Activated T-cell treated with anti-CD3 and anti-CD28 coated beads, Interleukin-2, amount 50 U/mL, for 72 hours (primary cell): ENCODE measurements at places on chromosomes 16 and 17. TPM values are rescaled to one million over a fixed set of nuclear protein-coding genes. Genes with fewer than 3 reads are reported as not detected.

- H3K36me3 ChIP-seq: peaks cover 6% of the 10 kb centered on the region
- H3K27ac ChIP-seq: no peak overlapping the region
- no peak overlapping the region for H3K4me3 ChIP-seq
- DNase-seq: no peak
- H3K27me3 ChIP-seq: no peaks in the 10 kb centered on the region
Measured at GRCh38 chr17:16945663-16946218, 26.2 kb downstream of the TNFRSF13B start.

GRCh38 chr16:51755039-51755501, 604.0 kb upstream of the SALL1 start:
- no peaks in the 10 kb centered on the region for H3K27me3 ChIP-seq
- no peaks in the 10 kb centered on the region for H3K4me1 ChIP-seq
- no peak for DNase-seq
- H3K27ac ChIP-seq: no peak overlapping the region
- no peak overlapping the region for H3K4me3 ChIP-seq
- no peaks in the 10 kb centered on the region for H3K36me3 ChIP-seq

DNA sequence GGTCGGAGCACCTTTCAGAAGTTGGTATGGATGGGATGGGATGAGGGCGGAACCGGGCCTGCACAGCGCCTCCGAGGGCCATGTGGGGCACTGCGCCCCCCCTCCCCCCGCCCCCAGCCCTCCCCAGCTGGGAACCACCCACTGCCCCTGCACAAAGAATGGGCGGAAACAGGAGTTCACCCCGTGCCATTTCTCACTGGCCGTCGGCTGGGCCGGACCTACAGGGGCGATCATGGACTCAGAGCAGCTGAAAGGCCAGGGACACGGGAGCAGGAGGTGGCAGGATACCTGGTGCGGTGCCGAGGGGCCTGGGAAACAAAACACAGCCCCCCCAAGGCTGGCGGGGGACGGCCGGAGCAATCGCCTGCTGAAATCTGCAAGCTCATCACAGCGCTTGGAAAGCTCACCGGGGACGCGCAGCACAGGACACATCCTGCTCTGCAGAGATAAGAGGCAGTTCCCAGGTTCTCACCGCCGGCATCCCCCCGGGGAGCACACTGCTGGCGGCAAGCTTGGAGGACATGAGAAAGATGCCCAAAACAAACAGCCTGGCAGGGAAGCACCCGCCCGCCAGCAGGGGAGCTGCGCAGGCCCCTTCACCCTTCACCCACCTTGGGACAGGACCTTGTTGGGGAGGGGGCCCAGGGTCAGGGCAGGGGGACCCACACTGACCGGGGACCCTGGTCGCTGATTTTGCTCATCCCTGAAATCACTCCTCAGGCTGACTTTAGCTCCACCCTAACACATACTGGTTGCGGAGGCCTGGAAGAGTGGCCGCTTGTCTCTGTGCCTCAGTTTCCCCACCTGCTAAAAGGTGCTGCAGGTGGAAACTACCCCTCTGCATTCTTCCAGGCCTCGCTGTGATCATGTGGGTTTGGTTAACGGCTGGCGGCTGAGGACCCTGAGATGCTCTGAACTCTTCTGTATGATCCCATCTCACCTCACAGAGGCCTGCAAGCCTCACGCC, 263.9 kb downstream of the C16orf95 start:
- no peak overlapping the region for H3K4me3 ChIP-seq
- H3K27ac ChIP-seq: no peak overlapping the region
- no peaks in the 10 kb centered on the region for H3K36me3 ChIP-seq
- H3K27me3 ChIP-seq: peaks cover 12% of the 10 kb centered on the region
- no peak for DNase-seq

GRCh38 chr16:67430504-67430976, 381 bp upstream of the HSD11B2 start:
- peak overlapping the region; percentile 88 for H3K4me3 ChIP-seq
- peak; percentile 46 for DNase-seq
- no peaks in the 10 kb centered on the region for H3K36me3 ChIP-seq
- peaks cover 30% of the 10 kb centered on the region for H3K27me3 ChIP-seq
- no peak overlapping the region for H3K27ac ChIP-seq

GRCh38 chr17:63910096-63910495, 962 bp downstream of the CSHL1 start:
- no peak overlapping the region for H3K27ac ChIP-seq
- no peaks in the 10 kb centered on the region for H3K27me3 ChIP-seq
- H3K36me3 ChIP-seq: no peaks in the 10 kb centered on the region
- no peak overlapping the region for H3K4me3 ChIP-seq
- DNase-seq: no peak

DNA sequence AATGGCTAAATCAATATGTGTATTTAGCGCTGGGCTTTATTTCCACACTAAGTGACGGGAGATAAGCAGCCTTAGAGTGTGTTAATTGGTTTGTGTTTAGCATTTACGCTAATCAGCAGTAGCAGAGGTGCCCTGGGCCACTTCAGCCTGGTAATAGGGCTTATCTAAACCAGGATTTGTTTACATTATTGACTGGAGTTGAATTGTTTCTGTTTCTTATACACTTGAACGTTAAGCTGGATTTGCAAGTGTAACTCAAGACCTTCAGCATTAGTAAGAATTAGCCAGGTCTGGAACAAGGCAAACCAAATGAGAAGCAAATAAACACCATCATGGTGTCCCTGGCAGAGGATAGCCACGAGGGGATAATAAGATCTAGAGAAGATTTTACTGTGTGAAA, 313.6 kb downstream of the HS3ST4 start:
- no peaks in the 10 kb centered on the region for H3K4me1 ChIP-seq
- DNase-seq: no peak
- H3K36me3 ChIP-seq: no peaks in the 10 kb centered on the region
- no peaks in the 10 kb centered on the region for H3K27me3 ChIP-seq
- no peak overlapping the region for H3K4me3 ChIP-seq

DNA sequence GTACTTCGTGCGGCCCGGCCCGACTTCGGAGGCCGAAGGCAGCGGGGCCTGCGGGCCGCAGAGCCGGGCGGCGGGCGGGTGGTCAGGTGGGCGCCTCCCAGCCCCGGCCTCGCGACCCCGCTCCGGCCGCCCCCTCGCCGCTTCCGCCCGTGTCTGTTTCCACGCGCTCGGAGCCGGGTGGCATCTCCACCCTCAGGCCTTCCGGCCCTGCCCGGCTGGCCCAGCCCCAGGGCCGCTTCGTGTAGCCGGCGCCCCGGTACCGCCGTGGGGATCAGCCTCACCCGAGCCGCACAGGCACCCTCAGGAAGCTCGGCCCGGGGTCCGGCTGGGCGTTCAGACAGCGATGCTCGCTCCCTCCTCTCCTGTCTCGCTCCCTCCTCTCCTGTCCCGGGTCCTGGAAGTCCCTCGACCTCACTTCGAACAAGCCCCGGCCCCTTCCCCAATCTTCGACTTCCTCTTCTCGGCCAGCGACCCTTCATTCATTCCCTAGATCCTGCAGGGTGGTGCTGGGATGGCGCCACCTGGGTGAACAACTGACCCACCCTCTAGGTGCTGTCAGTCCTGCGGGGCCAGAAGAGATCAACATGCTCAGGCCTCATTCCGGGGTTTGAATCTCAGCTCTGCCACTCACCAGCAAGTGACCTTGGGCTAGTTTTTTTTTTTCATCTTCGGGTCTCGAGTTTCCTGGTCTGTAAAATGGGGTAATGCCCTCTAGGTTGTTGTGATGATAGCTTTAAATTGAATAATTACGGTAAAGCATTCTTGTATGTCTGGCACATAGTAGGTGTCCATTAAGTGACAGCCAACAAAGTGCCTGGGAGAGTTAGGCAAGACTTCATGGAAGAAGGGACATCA, 610 bp downstream of the VPS4A start:
- H3K27ac ChIP-seq: peak overlapping the region; percentile 77
- H3K4me1 ChIP-seq: peaks cover 29% of the 10 kb centered on the region
- peak overlapping the region; percentile 99 for H3K4me3 ChIP-seq
- no peaks in the 10 kb centered on the region for H3K27me3 ChIP-seq
- peaks cover 2% of the 10 kb centered on the region for H3K36me3 ChIP-seq

DNA sequence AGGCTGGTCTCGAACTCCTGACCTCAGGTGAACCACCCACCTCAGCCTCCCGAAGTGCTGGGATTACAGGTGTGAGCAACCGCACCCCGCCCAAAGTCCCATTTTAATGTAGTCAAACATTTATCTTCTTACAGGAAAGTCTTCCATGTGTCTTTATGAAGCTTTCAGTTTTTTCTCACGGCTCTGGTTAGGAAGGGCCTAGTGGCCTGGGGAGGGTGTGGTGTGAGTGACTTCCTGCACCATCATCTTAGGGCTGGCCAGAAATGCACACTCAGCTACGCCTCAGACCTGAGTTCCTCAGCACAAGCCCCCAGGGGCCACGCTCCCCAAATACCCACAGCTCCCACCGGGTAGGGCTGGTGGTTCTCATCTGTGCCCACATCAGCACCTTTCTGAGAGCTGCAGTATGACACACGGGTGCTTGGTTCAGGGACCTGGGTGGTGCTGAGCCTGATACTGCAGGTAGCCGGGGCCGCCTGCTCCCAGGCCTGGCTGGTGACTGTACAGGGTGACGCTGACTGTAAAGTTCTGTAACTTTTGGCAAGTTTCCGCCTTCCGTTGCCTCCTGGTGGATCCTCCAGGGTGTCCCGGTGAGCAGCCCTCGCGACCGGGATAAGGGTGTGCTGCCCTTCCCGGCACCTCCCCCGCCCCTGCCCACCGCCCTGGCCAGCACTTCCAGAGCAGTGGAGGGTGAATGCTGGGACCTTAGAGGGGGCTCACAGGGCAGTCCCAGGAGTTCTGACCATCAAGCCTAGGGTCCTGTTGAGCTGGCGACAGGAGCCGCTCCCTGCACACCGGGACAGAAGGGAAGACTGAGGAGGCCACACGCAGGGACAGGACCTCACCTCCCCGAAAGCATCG, 52.5 kb downstream of the ZNF778 start:
- H3K36me3 ChIP-seq: peaks cover 9% of the 10 kb centered on the region
- no peaks in the 10 kb centered on the region for H3K4me1 ChIP-seq
- no peaks in the 10 kb centered on the region for H3K27me3 ChIP-seq
- no peak overlapping the region for H3K27ac ChIP-seq

DNA sequence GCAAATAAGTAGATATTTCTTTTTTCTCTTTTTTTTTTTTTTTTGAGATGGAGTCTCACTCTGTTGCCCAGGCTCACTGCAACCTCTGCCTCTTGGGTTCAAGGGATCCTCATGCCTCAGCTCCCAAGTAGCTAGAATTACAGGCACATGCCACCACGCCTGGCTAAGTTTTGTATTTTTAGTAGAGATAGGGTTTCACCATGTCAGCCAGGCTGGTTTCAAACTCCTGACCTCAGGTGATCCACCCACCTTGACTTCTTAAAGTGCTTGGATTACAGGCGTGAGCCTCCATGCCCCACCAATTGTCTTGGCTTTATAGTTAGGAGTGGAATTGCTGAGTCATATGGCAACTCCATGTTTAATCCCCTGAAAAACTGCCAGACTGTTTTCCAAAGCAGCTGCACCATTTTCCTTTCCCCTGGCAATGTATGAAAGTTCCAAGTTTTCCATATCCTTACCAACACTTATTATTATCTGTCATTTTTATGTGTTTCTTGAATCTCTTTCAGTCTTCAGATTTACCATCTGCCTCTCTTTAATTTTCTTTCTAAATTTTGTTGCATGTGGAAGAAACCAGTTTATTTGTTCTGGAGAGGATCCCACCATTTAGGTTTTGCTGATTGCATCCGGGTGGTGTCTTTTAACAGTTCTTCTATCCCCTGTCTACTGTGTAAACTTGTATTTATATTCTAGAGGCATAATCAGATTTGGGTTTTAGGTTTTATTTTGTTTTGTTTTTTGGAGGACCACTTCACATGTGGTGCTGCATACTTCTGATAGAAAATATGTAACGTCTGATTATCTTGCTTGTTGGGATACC, 9.9 kb upstream of the CES3 start:
- peak overlapping the region; percentile 70 for H3K27ac ChIP-seq
- no peak for DNase-seq
- H3K4me1 ChIP-seq: peaks cover 58% of the 10 kb centered on the region
- peak overlapping the region; percentile 70 for H3K4me3 ChIP-seq
- peaks cover 67% of the 10 kb centered on the region for H3K27me3 ChIP-seq
- peaks cover 7% of the 10 kb centered on the region for H3K36me3 ChIP-seq

Gene KRT28
- not detected for total RNA-seq

DNA sequence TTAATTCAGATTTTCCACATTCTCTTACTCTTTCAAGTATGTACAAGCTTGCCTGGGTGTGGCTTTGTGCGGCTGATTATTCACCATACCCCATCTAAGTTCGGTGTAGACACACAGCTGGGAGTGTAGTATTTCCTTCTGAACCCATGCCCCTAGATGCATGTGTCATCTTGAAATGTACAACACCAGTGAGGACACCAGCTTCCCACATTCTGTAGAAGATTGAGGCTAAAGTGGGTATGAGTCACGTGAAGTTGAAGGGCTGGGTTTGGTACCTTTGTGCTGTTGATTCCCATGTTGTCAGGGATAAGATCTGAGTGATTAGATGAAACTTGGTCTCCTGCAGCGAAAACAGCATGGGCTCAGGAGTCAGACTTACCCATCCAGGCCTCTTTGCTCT, 14.6 kb upstream of the DHX8 start:
- H3K36me3 ChIP-seq: no peaks in the 10 kb centered on the region
- no peak for DNase-seq
- no peaks in the 10 kb centered on the region for H3K4me1 ChIP-seq
- H3K27me3 ChIP-seq: peaks cover 13% of the 10 kb centered on the region

Gene TOM1L2
- 26.9 TPM for total RNA-seq

DNA sequence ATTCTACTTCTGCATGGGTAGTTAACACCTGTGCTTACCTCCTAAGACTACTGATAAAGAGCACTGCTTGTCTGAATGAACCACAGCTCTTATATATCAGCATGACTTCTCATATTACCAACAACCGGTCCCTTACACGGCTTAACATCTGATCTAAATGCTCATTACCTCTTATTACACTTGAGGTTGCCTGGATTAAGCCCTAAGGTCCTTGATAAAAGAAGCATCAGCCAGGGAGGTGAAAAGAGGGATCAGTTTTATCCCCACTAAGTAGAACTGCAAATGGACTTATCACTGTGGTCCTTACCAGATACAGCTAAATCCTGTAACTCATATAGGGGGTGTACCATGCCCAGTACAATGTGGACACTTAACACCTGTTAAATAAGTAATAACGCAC, 8.2 kb upstream of the RSKR start:
- H3K36me3 ChIP-seq: peaks cover 32% of the 10 kb centered on the region
- no peak for DNase-seq
- no peak overlapping the region for H3K4me3 ChIP-seq

DNA sequence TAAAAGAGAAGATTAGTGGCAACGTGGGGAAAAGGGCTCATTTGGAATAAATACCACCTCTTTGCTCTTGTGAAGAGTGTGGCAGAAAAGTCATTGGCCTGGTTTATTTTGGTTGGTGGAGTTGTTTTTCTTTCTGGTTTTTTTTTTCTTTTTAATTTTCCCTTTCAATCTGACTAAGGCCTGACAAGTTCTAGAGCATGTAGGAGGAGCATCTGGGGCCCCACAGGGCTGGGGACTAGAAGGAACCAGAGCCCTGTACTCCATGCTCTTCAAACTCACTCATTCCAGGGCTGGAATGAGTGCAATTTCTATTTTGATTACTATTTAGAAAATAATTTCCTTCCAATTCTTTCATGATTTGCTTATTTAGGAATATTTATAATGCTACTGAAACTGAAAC, 13.3 kb downstream of the IRX5 start:
- no peaks in the 10 kb centered on the region for H3K36me3 ChIP-seq
- peaks cover 95% of the 10 kb centered on the region for H3K27me3 ChIP-seq
- peak; percentile 18 for DNase-seq
- H3K27ac ChIP-seq: no peak overlapping the region
- peaks cover 20% of the 10 kb centered on the region for H3K4me1 ChIP-seq

Gene SEPTIN12
- total RNA-seq: not detected

Gene TP53TG3C
- total RNA-seq: not detected

Gene MPV17L
- total RNA-seq: 0.17 TPM

- no peak overlapping the region for H3K27ac ChIP-seq
- no peak for DNase-seq
- H3K36me3 ChIP-seq: no peaks in the 10 kb centered on the region
- H3K4me1 ChIP-seq: peaks cover 13% of the 10 kb centered on the region
- peaks cover 35% of the 10 kb centered on the region for H3K27me3 ChIP-seq
Measured at GRCh38 chr17:38451840-38452529, 23.7 kb downstream of the ARHGAP23 start.

Gene CCL5
- 178 TPM for total RNA-seq

Gene PRSS33
- total RNA-seq: 0.46 TPM
